Activated CD4-positive, alpha-beta T cell treated with anti-CD3 and anti-CD28 coated beads, Interleukin-2, amount 10 ng/mL, durations not matched to agents 7 days and 5 days (primary cell): ENCODE measurements at places on chromosomes 2 and 18. TPM values are rescaled to one million over a fixed set of nuclear protein-coding genes. Genes with fewer than 3 reads are reported as not detected.
A peak's percentile ranks its signal among the peaks of the same experiment; 100 is the strongest.

RAPH1 gene
- 2.1 TPM for total RNA-seq

CEBPZOS gene
- total RNA-seq: 38.5 TPM

GRCh38 chr2:241071677-241072111, 30.4 kb downstream of the MTERF4 start:
- no peak overlapping the region for H3K27ac ChIP-seq
- H3K36me3 ChIP-seq: peaks cover 2% of the 10 kb centered on the region
- no peaks in the 10 kb centered on the region for H3K27me3 ChIP-seq

DNA sequence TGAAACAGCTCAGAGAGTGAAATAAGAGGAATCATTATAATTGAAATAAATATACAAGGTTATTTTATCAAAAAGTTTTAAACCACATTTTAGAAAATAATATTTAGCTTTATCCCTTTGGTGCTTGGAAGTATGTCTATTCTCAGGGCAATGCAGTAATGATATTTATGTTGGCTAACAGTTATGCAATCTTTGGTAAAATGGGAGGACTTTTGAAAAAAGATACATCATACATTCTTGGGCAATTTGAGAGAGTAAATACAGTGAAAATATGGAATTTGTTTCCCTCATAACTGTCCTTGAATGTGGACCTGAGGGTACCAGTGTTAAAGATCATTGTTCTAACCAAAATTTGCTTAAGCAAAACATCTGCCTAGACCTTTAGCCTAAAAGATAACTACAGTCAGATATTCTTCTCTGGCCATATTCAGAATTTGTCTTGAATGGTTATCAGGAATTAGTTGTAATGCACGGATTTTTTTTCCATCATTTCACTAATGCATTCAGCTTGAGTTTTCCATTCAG, 137.2 kb downstream of the LRRTM1 start:
- no peak for DNase-seq
- no peaks in the 10 kb centered on the region for H3K4me1 ChIP-seq
- no peaks in the 10 kb centered on the region for H3K27me3 ChIP-seq

- H3K27me3 ChIP-seq: no peaks in the 10 kb centered on the region
- DNase-seq: no peak
- H3K27ac ChIP-seq: no peak overlapping the region
- no peaks in the 10 kb centered on the region for H3K36me3 ChIP-seq
- no peak overlapping the region for H3K4me3 ChIP-seq
- H3K4me1 ChIP-seq: no peaks in the 10 kb centered on the region
Measured at GRCh38 chr2:79849949-79850348, 337.1 kb downstream of the CTNNA2 start.

GRCh38 chr2:238346544-238346943, 26.2 kb downstream of the TRAF3IP1 start:
- no peaks in the 10 kb centered on the region for H3K36me3 ChIP-seq
- H3K27me3 ChIP-seq: no peaks in the 10 kb centered on the region
- H3K4me3 ChIP-seq: no peak overlapping the region
- DNase-seq: no peak

ESCO1 gene
- 19.3 TPM for total RNA-seq

GRCh38 chr2:184004289-184004947, 593.9 kb upstream of the ZNF804A start:
- H3K27ac ChIP-seq: no peak overlapping the region
- DNase-seq: no peak
- H3K27me3 ChIP-seq: no peaks in the 10 kb centered on the region
- no peaks in the 10 kb centered on the region for H3K4me1 ChIP-seq
- no peaks in the 10 kb centered on the region for H3K36me3 ChIP-seq

- H3K4me1 ChIP-seq: no peaks in the 10 kb centered on the region
- no peak for DNase-seq
- H3K4me3 ChIP-seq: no peak overlapping the region
- H3K27ac ChIP-seq: no peak overlapping the region
- H3K27me3 ChIP-seq: peaks cover 22% of the 10 kb centered on the region
Measured at GRCh38 chr2:219698748-219699439, 71.5 kb downstream of the SLC4A3 start.

GAREM1 gene
- total RNA-seq: not detected

- no peak for DNase-seq
- H3K27ac ChIP-seq: no peak overlapping the region
- no peak overlapping the region for H3K4me3 ChIP-seq
- peaks cover 47% of the 10 kb centered on the region for H3K36me3 ChIP-seq
- no peaks in the 10 kb centered on the region for H3K27me3 ChIP-seq
Measured at GRCh38 chr2:177234267-177234666, 21.7 kb downstream of the HNRNPA3 start.

SPAG16 gene
- total RNA-seq: 10.6 TPM

DNA sequence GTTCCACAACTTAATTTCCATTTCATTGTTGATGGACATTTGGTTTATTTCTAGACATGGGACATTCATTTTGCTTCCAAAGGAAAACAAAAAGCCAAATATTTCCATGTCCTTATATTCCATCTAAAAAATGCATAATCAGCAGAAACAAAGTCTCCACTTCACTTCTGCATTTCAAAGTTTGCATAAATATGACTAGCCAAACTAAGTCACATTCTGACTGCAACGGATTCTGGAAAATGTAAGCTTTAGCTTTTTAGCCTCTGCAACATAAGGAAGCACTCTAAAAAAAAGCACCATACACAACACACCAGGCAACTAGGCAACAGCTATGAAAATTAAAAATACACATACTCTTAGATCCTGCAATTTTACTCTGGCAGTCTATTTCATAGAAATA, 135.3 kb downstream of the ETAA1 start:
- DNase-seq: no peak
- H3K4me1 ChIP-seq: no peaks in the 10 kb centered on the region
- no peaks in the 10 kb centered on the region for H3K36me3 ChIP-seq
- H3K27ac ChIP-seq: no peak overlapping the region
- H3K27me3 ChIP-seq: no peaks in the 10 kb centered on the region

PELI1 gene
- 29.8 TPM for total RNA-seq

- DNase-seq: no peak
- H3K27ac ChIP-seq: peak overlapping the region; percentile 73
- H3K4me1 ChIP-seq: peaks cover 41% of the 10 kb centered on the region
- H3K36me3 ChIP-seq: peaks cover 12% of the 10 kb centered on the region
Measured at GRCh38 chr2:239393941-239394340, 6.9 kb downstream of the HDAC4 start.

DNA sequence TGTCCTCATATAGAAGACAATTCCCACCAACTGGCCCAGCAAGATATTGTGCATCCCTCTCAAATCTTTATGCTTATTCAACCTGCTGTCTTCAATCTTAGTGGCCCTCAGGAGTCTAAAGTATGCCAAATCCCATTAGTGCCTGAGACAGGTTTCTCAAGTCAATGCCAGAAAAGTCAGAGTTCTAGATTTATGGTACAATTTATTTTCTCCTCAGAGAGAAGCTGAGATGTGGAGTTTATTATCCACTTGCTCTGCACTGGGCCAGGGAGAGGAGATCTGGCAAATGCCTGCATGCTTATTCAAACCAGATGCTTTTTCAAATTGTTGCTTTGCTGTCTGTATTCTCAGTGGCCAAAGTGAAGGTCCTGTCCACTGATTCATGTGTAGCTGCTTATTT, 825.2 kb downstream of the METTL4 start:
- H3K36me3 ChIP-seq: no peaks in the 10 kb centered on the region
- H3K4me1 ChIP-seq: no peaks in the 10 kb centered on the region
- no peaks in the 10 kb centered on the region for H3K27me3 ChIP-seq
- no peak overlapping the region for H3K27ac ChIP-seq
- DNase-seq: no peak
- H3K4me3 ChIP-seq: no peak overlapping the region

HOXD12 gene
- total RNA-seq: not detected

GRCh38 chr2:105329561-105330495, at the start of gene TGFBRAP1:
Gene TGFBRAP1, minus strand, starts transcription at chr2:105329735. Its CDS starts 21,434 bp downstream, at chr2:105308301.
- H3K4me3 ChIP-seq: peak within 1 kb of the TSS; percentile 83
- peak; percentile 55 for DNase-seq
- H3K27ac ChIP-seq: peak within 1 kb of the TSS; percentile 94
- H3K36me3 ChIP-seq: peaks cover 6% of the 10 kb centered on the region

DNA sequence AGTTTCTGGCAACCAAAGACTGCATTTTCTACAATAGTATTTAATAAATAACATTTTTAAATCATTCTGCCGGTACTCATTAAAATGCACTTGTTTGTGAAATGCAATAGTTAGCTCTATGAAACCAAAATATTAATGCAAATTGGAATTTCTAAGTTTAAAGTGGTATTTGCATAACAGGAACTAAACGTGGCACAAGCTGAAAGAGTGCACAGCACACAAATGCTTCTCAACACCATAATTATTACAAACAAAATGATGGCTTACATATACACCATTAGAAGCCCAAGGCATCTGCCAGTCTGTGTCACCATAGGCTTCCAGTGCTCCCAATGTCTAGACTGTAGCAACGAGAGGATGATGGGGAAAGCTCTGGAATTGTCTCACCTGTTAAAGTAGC, 280.5 kb downstream of the TCF4 start:
- no peak for DNase-seq
- no peaks in the 10 kb centered on the region for H3K4me1 ChIP-seq
- no peak overlapping the region for H3K4me3 ChIP-seq
- H3K27me3 ChIP-seq: peaks cover 3% of the 10 kb centered on the region

DNA sequence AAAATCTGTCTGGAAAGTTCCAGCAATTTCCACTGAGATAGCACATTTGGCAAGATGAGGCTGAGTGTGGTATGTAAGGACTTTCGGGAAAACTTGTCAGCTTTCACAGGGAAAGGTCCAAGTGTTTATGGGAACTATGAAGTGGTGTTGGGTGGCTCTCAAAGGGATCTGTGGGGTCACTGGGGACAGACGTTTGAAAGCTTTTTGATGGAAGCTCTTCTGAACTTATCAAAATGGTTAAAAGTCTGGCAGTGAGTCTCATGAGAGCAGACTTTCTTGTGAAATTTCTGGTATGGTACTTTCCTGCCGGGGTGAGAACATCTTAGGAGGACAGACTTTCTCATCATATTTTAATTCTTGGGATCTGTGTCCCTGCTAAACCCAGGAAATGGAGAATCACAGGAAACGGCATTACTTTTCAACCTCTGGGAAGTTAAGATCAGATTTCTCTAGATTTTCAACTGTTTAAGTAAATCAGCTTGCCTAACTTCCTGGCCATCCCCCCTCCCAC, 546.3 kb upstream of the ZEB2 start:
- no peak for DNase-seq
- H3K27ac ChIP-seq: no peak overlapping the region
- H3K36me3 ChIP-seq: no peaks in the 10 kb centered on the region
- H3K4me1 ChIP-seq: no peaks in the 10 kb centered on the region
- H3K27me3 ChIP-seq: peaks cover 2% of the 10 kb centered on the region

DNA sequence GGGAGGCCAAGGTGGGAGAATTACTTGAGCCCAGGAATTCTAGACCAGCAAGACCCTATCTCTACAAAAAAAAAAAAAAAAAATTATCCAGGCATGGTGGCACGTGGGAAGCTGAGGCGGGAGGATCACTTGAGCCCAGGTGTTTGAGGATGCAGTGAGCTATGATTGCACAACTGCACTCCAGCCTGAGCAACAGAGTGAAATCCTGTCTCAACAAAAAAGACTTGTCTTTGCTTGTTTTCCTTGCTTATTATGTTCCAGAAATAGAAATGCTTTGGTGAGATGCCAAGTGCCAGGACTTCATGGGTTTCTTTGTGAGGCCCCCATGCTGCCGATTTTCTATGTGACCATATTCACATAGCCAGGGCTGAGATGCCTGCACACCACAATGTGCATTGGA, 9.0 kb downstream of the DCDC2C start:
- no peaks in the 10 kb centered on the region for H3K4me1 ChIP-seq
- H3K27me3 ChIP-seq: peaks cover 3% of the 10 kb centered on the region
- H3K4me3 ChIP-seq: no peak overlapping the region
- H3K27ac ChIP-seq: no peak overlapping the region
- no peak for DNase-seq

RAPGEF4 gene
- 0.77 TPM for total RNA-seq

DNA sequence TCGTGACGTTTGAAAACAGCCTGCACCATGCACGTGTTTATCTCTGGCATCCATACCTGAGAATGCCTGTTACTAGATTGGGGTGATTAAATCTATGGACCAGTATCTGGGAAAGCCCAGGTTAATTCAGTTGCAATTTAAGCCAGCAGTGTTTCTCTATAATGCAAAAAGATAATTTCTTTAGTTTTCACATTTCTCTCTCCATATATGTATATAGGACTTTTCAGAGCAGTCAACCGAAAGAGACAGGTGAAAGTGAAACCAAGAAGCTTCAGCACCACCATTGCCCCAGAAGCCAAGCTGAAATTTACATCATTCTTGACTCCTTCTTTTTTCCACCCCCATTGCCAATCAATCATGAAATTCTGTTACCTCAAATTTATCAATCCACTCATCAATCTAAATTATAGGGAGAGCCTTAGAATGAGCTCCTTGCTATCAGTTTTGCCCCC, 2.7 kb upstream of the LRP2 start:
- peaks cover 40% of the 10 kb centered on the region for H3K4me1 ChIP-seq
- H3K4me3 ChIP-seq: peak overlapping the region; percentile 82
- H3K27ac ChIP-seq: peak overlapping the region; percentile 66
- DNase-seq: peak; percentile 24
- peaks cover 55% of the 10 kb centered on the region for H3K27me3 ChIP-seq
- no peaks in the 10 kb centered on the region for H3K36me3 ChIP-seq

FBXO48 gene
- total RNA-seq: 2.8 TPM

GRCh38 chr2:165197346-165197745, 6.5 kb downstream of the SCN3A start:
- H3K4me1 ChIP-seq: no peaks in the 10 kb centered on the region
- peaks cover 3% of the 10 kb centered on the region for H3K27me3 ChIP-seq
- no peak for DNase-seq
- H3K36me3 ChIP-seq: no peaks in the 10 kb centered on the region

- H3K4me1 ChIP-seq: no peaks in the 10 kb centered on the region
- no peak overlapping the region for H3K27ac ChIP-seq
- H3K27me3 ChIP-seq: peaks cover 6% of the 10 kb centered on the region
- no peak overlapping the region for H3K4me3 ChIP-seq
- H3K36me3 ChIP-seq: no peaks in the 10 kb centered on the region
Measured at GRCh38 chr2:31728406-31729064, 147.8 kb upstream of the SRD5A2 start.

DNA sequence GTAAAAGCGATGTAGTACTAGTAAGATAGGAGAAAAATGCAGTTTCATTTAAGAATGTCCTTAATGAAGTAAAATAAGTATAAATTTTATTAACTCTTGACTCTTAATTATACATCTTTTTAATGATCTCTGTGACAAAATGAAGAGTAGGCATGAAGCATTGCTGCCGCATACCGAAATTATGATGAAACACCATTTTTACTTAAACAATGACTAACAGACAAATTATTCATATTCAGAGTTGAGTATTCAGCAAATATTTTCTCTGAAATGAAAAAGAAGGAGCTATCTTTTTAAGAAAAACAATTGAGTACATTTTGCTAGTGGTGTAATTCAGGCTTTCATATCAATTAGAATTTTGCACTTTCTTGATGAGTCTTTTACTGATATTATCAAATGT, 150.6 kb upstream of the DOCK10 start:
- DNase-seq: no peak
- H3K27ac ChIP-seq: no peak overlapping the region
- no peaks in the 10 kb centered on the region for H3K4me1 ChIP-seq

ITGB6 gene
- total RNA-seq: not detected
